ENCODE measurements at places on chromosomes 16 and 17.
A peak's percentile ranks its signal among the peaks of the same experiment; 100 is the strongest.

DNA sequence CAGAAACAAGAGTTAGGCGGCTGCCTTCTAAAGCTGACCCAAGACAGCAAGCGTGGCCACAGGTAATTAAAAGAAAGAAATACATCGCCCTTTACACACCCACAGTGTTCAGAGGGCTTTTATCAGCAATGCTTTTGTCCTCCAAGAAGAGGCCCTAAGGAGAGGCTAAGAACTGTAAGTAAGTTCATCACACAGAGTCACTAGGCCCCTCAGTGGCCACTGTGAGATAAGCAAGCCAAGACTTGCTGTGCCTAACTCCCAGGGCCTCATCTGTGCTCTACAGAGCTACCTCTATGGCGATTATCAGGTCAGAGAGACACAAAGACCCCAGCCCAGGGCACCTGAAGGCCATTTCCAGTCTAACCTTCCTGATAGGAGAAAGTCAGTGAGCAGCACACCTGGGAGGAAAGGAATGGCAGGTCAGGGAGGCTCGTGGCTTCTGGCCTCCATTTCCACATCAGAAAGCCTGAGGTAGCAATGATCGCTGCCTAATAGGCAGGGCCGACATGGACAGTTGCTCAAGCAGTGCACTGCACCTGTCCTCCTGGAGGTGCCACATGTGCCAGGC is 545.2 kb upstream of the CDH11 start:
- DNase-seq: no peak

- DNase-seq: no peak
These were observed 30.2 kb downstream of the TPSG1 start for GRCh38 chr16:1194665-1195392.

- no peak for DNase-seq
These were observed 21.6 kb upstream of the BAHCC1 start for GRCh38 chr17:81373536-81374160.

DNA sequence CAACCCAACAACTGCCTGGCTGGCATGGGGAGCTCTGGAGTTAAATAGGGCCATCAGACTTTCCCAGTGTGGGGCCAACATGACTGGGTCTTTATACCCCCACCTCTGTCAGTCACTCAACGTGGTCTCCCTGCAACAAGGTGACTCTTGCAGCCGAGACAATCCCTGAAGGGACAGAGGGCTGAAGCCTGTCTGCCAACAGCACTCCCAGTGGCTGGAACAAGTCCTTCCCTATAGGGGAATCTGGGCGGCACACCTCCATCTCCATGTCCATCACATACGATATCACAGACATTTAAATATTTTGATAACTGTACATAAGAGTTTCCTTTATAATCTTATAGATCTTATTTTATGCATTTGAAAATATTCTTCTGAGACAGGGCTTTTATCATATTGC is 4.8 kb upstream of the MAPT start:
- DNase-seq: no peak

DNA sequence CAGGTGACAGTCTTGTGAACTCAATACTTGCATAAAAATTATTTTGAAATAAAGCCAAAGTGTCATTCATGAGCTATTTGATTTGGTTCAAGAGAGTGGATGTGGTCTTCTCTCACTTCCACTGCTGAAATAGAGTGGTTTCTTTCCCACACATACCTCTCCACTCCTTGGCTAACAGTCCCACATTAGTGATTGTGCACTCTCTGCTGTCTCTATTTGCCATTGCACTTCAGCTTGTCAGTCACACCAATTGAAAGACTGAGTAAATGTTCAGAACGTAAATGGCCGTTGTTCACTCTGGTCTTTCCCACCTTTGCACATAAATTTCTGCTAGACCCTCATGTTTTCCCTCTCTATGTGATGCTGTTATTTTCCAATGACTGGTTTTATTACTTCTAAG is 197.5 kb downstream of the FTO start:
- DNase-seq: no peak

- no peak for DNase-seq
These were observed 263.5 kb upstream of the AXIN2 start for GRCh38 chr17:65824901-65825300.

DNA sequence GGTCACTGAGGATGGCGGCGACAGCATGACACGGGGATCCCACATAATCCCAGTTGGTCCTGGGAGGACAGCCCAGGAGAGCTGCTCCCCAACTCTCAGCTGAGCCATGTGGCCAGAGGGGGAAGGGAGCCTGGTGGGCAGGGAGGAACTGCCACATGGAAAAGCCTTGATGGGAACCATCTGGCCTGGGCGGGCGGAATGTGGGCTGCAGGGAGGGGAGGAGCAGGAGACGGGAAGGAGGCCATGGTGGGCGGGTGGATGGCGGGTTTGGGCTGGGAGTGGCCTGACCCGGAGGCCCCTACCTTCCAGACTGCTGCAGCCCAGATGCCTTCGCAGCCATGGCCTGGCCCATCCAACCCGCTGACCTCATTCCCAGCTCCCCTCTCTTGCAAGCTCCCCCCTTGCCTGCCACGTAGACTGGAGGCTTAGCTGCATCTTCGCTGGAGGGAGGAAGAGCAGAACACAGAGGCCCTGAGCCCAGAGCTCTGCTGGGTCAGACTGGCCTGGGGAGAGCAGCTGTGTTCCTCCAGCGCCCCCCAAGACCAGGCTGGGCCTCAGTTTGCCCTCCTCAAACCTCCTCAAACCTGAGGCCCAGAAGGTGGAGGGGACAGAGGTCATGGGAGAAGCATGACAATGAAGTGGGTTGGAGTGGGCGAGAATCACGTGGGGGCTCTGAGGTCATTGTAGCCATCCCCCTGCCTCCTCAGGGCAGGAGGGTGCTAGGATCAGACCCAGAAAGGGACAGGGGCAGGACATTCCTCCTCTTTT is 8.2 kb upstream of the COL1A1 start:
- DNase-seq: peak; percentile 54

DNA sequence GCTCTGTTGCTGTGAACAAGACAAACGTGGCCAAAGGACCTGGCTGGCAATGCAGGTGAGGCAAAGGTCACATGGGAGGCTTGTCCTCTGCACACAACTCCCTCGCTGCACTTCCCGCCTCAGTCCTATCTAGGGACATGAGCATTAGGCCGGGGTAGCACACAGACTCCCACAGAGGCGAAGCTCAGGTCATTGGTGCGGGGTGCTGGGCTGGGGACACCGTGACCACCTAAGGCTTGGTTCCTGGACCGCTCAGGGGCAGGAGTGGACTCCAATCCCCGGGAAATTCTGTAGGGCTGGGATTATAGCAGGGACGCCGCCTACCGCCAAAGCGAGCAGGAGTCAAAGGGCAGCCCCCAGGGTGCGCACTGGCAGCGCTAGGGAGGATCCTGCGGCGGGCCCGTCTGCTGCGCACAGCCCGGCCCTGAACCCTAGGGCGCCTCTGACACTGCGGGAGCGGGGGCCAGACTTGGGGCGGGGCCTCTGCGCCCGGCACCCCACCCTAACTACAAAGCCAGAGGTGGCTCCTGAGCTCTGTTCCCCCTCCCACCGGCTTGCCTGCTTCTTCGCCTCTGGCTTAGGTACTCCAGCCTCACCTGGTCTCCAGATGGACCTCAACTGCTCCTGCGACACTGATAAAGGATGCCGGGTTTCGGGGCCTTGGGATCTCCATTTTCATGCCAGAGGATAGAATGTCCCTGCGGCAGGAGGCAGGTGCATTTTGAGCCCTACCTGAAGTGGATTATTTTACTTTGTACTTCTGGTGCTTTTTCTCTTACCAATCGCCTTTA is 3.9 kb upstream of the MT1B start:
- no peak for DNase-seq

DNA sequence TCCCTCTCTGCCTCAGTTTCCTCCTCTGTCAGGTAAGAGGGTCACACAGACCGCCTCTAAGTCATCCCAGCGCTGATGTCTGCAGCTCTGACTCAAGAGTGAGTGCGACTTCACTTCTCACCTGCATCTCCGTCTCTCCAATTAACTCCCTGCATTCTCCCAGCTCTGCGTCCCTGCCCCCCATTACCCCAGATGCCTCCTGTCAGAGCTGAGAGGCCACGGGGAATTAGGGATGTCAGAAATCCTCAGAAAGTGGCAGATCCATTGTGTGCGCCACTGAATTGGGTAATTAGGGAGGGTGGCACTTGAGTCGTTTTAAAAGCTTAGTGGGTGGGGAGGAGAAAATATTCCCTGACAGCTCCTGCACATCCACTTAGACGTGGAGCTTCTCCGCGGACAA is 885.4 kb upstream of the EEF2KMT start:
- DNase-seq: no peak

DNA sequence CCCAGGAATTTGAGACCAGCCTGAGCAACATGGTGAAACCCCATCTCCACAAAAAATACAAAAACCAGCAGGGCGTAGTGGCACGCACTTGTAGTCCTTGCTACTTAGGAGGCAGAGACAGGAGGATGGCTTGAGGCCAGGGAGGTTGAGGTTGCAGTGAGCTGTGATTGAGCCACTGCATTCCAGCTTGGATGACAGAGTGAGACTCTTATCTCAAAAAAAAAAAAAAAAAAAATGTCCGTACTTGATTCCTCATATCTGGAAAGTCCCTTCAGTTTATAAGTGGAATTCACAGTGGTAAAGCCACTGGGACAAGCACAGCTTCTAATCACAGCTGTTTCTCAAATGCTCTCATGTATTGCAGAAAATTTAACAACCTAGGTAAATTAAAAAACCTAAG is 78.6 kb upstream of the CREBBP start:
- DNase-seq: peak; percentile 37

GRCh38 chr17:26773189-26774188 is 520.4 kb upstream of the WSB1 start:
- DNase-seq: no peak

- DNase-seq: no peak
These were observed 729.3 kb upstream of the KIF2B start for GRCh38 chr17:53093391-53093790.

- DNase-seq: peak; percentile 75
These were observed 96.0 kb downstream of the YPEL2 start for GRCh38 chr17:59427425-59427921.

GRCh38 chr16:52022177-52022576 is 524.8 kb downstream of the TOX3 start:
- no peak for DNase-seq

GRCh38 chr17:74062234-74062633 is 141.2 kb upstream of the RPL38 start:
- DNase-seq: no peak

DNA sequence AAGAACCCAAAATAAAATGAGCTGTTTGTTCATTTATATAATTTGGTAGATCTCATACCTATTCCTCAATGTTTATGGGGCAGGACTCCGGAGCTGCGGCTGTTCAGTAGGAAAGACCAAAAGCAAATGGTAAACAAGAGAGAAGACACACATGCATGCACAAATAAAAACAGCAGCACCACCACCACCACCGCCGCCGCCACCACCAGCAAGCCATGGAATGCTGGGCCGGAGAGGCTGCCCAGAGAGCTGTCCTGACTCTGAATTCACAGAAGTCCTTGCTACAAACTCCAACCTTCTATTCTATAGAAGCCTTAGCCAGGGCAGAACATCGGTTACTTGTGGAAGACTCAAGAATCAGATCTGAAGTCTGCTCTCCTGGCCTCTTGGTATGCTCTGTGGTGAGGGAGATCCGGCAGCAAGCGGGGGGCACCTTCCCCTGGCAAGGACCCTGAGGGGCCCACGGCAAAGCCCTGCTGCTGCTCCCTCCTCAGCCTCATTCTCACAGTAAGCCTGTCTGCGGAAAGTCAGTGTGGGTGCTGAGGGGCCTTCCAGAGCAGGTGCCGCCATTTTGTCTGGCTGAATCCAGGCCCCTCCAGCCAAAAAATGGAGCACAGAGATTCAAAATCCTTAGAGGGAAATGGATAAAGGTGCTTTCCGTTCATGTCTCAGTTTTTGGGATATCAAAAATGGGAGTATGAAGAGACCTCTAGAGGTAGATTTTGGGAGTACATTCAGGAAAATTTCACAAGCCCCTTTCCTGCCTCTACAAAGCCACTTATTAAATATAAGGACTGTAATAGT is 6.4 kb upstream of the FOXJ1 start:
- DNase-seq: peak; percentile 8

DNA sequence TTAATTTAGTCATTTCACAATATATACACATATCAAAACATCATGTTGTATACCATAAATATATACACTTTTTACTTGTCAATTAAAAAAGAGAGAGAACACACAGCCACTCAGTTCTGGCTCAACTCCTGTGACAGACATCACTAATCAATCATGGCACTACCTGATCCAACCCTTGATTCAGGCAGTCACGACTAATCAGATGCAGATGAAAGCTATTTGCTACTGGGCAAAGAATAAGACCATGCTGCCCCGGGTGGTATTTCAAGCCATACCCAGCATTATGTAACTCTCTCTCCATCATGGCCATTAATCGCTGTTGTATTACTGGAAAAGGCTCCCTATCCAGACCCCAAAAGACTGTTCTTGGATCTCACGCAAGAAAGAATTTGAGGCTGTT is 345.7 kb downstream of the HAPSTR1 start:
- no peak for DNase-seq

GRCh38 chr16:68009157-68009735 is 6.5 kb downstream of the DPEP2NB start:
- no peak for DNase-seq

GRCh38 chr17:17325816-17326215 is 22.6 kb downstream of the NT5M start:
- no peak for DNase-seq

DNA sequence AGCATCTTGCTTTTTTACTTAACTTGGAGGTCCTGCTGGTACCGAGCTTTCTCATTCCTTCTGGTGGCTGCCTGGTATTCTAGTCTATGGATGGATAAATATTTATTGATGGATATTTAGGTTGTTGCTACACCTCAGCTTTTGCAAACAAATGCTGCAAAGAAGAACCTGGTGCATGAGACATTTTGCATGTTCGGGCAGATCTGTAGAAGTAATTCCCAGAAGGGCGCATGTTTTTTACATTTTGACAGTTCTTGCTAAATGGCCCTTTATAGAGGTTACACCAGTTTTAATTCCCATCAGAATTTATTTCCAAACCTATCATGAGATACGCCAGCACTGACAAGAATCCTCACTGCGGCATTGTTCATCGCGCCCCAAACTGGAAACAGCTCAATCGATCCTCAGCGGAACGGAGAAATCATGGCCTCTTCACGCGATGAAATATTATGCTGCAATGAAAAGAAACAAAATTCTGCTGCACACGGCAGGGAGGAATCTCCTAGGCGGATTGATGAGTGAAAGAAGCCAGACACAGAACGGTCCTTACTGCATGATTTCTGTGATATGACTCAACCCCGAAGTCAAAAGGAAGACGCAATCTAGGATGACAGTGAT is 68.0 kb upstream of the CREBBP start:
- no peak for DNase-seq

GRCh38 chr17:21215935-21216334 is 2.0 kb upstream of the TMEM11 start:
- DNase-seq: no peak

GRCh38 chr17:73942703-73943415 is 260.6 kb upstream of the RPL38 start:
- no peak for DNase-seq

GRCh38 chr17:22272363-22273146 is 580.2 kb downstream of the KCNJ18 start:
- no peak for DNase-seq

DNA sequence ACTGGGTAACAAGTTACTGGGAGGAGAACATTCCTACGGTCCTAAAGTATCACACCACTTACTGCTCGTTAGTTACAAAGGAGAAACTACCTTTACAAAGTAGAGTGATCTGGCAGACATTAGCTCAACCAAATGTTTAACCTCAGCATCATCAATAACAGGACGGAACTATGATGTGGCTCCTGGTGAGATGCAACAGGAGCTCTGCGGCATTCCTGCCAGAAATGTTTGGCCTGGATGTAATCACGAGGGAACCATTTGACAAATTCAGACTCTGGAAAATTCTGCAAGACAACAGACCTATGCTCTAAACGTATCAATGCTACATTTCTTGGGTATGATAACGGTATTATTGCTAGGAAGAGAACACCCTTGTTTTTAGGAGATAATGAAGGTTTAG is 80.4 kb downstream of the MRM3 start:
- DNase-seq: no peak
